ENCODE measurements at places on chromosomes 5 and 9. TPM values are rescaled to one million over a fixed set of nuclear protein-coding genes. Genes with fewer than 3 reads are reported as not detected.

GRCh38 chr9:116318468-116319374 lies 165.1 kb downstream of the PAPPA start:
- peak; percentile 17 for DNase-seq

DNA sequence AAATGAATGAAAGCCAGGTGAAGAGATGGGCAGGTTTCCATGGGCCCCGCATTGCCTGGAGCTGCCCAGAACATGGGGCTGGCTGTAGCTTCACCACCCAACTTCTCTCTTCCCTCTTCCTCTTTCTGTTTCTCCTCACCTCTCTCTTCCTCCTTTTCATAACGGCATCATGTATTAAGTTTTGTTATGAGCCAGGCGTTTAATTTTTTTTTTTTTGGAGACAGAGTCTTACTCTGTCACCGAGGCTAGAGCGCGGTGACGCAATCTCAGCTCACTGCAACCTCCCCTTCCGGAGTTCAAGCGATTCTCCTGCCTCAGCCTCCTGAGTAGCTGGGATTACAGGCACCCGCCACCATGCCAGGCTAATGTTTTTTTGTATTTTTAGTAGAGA lies 13.0 kb upstream of the SPINK4 start:
- no peak for DNase-seq

DNA sequence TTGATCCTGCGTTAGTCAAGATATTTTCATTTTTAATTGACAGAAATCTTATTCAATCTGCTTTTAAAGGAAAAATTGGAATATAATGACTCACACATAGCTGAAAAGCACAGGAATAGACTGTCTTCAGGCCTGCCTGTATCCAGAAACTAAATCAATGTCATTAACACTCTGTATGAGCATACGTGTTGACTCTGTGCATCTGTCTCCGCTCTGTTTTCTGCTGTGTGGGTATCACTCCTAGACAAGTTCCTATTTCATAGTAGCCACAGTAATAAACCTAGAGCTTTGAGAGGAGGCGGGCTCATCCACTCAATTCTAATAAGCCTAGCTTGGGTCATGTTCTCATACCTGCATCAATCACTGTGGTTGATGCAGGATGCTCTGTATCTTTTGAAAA lies 267.6 kb downstream of the KCTD16 start:
- DNase-seq, result no peak

GRCh38 chr5:151696470-151697061 lies 9.9 kb upstream of the SPARC start:
- DNase-seq, result peak; percentile 44

DNA sequence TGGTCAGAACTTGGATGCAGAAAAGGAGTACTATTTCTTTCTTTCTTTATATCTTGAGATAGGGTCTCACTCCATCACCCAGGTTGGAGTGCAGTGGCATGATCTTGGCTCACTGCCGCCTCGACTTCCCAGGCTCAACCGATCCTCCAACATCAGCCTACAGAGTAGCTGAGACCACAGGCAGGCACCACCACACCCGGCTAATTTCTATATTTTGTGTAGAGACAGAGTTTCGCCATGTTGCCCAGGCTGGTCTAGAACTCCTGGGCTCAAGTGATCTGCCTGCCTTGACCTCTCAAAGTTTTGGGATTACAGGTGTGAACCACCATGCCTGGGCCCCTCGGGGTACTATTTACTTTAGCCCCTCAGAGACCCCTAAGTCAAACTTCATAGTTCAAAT lies 323.4 kb downstream of the TRPM3 start:
- DNase-seq, result no peak

GRCh38 chr9:110536822-110537221 lies 42.7 kb downstream of the SVEP1 start:
- DNase-seq, result no peak

DNA sequence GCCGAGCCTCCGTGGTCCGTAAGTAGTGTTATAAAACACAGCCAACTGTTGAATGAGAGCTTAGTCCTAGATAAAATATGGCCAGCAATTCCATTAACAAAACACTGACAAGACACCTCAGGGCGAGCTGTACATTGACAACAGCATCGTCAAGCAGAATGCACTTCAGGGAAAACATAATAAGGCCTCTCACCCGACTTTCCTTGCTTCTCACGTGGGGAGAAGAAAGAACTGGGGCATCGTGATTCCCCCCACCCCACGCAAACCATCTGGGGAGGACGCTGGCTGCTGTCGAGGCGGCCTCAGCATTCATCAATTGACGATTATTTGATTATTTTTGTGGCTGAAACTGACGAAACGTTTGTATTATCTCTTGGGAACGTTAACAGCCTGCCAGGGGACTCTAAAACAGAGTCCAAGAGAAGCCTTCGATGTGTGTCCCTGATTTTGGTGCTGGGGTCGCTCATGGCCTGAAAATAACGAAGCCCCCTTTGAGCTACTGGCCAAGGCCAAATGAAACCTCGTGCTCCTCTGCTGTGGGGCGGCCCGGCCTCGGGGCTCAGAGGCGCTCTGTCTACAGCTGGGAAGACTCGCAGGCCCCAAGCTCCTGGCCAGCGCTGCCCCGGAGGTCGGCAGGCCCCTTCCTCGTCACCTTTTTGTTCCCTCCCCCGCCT lies 464 bp downstream of the GDF9 start:
- DNase-seq, result no peak

- DNase-seq, result no peak
Measured at GRCh38 chr5:141729387-141730006, 47.5 kb upstream of the ARAP3 start.

GRCh38 chr9:89497978-89498851 lies at the start of gene SEMA4D:
SEMA4D (minus strand) TSS chr9:89498113; CDS start chr9:89405456, 92,657 bp downstream.
- DNase-seq, result peak; percentile 89

DNA sequence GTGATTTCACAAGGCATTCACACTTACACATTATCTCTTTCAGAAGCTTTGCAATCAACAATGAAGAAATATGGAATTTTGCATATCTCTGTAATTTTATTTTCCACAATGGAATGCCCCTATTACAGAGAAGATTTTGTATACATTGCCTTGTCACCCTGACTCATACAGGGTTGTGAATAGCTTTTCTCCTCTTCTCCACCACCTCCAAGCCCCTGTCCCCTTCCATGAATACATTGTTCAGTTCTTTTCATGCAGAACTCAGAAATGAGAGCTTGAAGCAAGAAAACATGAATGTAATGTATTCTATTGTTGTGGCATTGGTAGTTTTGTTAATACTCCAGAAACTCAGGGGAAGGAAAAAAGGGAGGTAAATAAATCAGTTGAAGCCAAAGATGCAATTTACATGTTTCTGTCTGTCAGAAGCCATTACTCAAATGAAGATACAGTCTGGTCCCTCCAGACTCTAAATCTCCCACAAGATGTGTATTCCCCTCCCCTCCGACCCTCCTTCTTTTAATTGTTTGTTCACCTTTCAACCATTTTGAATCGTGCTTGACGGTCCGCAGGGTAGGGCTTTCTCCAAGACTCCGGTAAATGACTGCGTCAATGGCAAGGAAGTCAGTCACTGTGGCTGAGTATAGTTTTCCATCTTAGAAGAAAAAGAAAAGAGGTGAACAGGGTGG lies 86.1 kb downstream of the SEMA6A start:
- no peak for DNase-seq

DNA sequence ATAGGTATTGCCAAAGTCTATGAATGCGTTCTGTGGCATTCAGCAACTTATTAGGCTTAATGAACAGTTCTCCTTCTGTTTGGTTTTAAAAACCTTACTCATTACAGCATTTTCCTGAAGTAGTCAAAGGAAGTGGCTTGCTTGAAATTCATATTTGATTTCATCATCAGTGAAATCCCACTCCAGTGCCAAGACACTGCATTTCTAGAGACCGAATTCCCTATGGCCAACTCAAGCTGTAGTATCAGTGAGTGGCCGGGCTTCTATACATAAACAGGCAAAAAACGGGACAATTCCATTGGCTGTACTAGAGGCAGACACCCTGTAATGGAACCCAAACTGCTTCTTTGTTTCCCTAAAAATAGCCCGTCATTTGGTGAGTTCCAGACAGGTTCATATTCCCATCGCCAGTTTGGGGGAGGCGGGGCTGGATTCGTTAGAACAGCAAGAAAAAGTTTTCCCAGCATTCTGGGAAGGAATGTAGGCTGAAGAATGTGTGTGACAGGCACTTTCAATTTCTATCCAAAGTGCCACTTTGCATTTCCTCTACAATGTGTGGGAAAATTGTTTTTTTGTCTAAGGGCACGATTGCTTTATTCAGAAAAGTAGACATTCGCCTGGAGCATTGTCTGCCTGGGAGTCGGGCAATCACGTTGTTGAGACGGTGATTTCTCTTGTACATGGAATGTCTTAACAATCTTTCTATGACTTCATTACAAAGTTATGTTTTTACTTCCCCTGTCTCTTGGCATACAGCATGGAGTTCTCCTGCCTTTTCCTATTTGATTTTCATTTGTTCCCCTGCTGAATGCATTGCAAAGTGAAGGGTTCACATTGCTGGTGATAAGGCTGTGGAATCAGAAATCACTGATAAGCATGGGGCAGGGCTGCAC lies 141.8 kb upstream of the MAST4 start:
- DNase-seq, result no peak

DNA sequence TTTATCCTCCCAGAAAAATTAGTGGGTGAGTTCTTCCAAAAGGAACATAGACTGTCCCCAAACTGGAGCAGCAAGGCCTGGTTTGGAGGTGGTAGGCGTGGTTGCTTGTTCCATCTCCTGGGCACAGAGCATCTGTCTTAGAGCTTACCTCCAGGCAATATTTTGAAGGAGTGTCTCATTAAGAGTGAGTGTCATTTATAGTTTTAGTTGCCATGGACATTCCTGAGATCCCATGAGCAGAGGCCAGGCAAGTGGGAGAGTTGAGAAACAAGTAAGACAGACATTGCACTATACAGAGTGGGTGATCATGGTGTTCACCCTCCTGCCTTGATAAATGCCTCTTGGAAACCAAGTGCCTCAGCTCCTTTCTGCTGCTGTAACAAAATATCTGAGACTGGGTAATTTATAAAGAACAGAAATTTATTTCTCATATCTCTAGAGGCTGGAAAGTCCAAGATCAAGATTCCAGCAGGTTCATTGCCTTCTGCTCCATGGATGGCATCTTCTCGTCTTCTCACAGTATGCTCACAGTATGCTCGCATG lies 68.5 kb downstream of the KIAA1958 start:
- DNase-seq, result no peak

DNA sequence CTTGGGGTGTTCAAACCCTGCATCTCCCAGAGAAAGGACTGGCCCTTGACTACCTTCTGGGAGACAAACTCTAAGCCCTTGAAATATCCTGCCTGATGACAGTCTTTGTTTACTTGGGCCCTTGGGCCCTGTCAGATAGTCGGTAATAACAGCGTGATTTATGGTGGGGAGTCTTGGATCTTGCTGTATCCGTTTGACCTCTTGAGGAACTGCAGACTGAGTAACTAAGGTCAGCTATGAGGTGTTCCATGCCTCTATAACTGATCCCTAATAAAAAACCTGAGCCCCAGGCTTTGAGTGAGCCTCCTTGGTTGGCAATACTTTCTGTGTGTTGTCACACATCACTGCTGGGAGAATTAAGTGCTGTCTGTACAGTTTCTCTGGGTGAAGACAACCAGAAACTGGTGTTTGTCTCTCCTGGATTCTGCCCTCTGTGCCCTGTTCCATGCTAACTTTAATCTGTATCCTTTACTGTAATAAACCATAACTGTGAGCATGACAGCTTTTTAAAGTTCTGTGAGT lies 56.2 kb upstream of the ANKRD33B start:
- no peak for DNase-seq

DNA sequence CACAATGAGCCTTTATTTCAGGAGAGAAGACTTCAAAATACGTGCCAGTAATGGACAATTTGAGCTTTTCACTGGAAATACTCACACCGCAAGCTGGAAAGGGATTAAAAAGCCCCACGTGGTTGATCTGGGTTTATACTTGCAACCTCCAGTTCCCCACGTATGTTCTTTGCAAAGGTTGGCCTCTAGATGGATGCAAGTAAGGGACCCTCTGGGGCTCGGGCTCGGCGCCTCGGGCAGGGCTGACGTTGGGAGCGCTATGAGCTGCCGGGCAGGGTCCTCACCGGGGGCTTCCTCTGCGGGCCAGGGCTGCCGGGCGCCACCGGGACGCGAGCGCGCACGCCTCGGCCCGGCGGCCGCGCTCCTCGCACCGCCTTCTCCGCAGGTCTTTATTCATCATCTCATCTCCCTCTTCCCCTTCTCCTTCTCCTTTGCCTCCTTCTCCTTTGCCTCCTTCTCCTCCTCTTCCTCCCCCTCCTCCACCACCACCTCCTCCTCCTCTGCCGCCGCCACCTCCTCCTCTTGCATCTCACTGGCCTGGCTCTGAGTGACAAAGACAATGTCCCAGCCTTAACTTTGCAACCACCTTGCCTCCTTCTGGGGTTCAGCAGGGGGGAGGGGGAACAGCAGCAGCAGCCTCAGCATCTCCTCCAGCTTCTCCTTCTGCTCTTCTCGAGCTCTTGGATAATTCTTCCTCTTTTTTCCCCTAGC lies 701 bp upstream of the ZNF462 start:
- peak; percentile 77 for DNase-seq

DNA sequence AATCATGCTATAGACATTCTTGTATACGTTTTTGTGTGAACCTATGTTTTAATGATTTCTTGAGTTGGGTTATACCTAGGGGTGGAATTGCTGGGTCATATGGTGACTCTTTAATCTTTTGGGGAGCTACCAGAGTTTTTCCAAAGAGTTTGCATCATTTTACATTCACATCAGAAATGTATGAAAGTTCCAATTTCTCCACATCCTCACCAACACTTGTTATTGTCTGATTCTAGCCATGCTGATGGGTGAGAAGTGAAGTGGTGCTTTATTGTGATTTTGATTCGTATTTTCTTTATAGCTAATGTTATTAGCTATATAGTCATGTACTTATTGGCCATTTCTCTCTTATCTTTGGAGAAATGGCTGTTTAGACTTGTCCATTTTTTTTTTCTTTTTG lies 18.1 kb downstream of the OCLN start:
- DNase-seq, result no peak

DNA sequence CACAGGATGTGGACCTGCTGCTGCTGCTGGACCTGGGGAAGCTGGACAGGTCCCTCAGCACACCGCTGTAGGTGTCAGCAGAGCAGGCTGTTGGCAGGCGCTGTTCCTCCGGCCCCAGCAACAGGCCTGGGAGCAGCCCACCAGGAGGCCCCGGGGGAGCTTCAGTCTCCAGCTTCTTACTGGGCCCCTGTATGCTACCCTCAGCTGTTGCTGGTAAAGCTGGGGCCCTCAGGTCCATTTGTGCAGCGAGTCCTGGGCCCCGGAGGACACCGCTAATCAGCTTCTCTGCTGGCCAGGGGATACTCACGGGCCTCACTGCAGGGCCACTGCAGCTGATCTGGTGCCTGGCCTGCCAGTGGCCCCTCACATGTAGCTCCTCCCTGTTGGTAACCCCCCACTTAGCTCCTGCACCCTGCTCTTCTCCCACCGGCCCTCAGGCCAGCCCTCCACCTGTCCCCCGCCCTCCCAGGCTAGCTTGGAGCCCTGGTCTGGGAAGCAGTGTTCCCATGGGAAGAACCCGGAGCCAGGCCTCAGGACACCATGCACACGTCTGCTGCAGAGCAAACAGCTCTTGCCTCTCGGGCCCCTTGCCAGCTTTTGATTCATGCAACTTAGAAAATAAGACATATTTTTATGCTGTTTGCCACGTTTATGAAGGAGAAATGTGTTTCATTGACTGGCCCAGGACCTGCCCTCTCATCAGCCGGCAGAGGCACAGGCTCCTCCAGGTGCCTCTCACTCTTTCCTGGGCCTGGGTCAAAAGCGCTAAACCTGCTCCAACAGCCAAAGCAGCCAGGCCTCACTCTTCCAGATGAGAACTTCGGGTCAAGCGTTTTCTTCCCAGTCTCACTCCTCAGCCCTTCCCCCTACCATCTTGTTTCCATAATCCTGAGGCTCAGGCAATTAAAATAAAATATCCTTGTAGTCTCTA lies 61.0 kb upstream of the ADAMTS2 start:
- DNase-seq, result peak; percentile 16

Gene PDE8B
- total RNA-seq, result 1.8 TPM

Gene CTNNA1
- 400 TPM for total RNA-seq

Gene PSD2
- total RNA-seq, result 0.05 TPM

Gene SH3TC2
- 0.66 TPM for total RNA-seq
